ENCODE measurements at places on chromosomes 3 and 15.

DNA sequence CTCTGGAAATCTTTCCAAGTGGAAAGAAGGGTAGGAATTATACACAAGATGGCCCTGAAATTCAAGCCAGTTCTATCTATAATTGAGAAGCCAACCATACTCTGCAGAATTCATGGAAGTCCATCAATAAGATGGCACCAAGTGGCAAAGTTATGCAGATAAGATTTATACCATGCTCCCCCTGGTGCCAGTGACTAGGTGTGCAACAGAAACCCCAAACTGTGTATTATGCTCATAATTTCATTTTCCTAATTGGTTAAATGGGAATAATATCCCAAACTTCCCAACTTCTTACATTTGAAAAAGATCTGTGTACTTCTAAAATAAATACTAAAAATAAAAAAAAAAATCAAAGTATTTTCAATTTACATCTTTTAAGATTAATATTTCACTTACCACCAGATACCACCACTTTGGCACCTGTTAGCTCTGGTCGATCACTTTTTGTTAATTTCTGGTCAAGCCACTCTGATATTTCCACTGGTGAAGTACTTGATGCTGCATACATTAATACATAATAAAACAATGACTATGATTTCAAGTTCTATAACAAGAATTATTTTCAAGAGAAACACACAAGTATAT, 25.9 kb downstream of the ETFA start:
- no peak for DNase-seq

- DNase-seq, result no peak
Observed at GRCh38 chr3:69008980-69009379, 4.5 kb downstream of the EOGT start.

DNA sequence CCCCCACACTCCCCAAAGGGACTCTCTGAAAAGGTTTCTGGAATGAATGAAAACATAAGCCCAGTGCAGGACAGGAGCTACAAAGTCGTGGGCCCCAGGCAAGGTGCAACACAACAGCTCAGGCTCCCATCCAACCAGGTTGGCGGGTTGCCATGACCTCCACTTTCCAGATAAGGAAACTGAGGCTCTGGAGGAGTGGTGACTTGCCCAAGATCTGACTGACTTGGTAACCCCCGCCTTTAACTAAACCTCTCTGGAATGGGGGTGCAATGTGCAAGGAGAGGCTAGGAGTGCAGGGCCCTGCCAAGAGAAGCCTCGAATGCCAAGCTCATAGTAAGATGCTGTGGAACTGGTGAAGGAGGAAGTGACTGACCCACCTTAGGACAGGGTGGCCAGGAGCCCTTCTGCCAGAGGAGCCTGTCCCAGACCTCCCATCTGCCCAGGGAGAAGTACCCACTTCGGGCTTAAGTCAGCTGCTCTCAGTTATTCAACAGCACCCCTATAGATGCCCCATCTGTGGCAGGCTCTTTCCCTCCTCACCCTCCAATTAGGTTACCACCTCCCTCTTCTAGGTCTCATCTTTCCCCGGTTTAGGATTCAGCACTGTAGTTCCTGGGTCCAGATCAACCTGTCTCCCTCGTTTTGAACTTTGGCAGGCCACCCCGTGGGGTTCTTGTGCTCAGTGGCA, 553 bp upstream of the TNNC1 start:
- no peak for DNase-seq

GRCh38 chr3:152937234-152937633, 102.3 kb downstream of the P2RY1 start:
- DNase-seq, result no peak

DNA sequence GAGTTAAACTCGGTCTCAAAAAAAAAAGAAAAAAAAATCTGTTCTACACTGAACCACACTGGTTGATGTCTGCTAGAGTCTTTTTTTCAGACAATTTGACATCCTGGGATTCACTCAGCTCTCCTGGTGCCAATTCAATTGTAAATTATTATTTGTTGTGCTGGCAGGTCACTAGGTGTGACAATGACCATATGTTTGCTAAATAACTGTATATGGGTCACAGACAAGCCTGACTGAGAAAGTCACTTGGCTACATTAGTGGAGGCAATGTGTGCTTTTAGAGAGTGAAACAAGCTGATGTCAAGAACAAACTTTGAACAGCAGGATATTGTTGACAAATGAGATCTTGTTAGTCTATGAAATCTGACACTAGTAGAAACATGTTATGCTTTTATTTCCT, 1379.1 kb downstream of the ZPLD1 start:
- no peak for DNase-seq

DNA sequence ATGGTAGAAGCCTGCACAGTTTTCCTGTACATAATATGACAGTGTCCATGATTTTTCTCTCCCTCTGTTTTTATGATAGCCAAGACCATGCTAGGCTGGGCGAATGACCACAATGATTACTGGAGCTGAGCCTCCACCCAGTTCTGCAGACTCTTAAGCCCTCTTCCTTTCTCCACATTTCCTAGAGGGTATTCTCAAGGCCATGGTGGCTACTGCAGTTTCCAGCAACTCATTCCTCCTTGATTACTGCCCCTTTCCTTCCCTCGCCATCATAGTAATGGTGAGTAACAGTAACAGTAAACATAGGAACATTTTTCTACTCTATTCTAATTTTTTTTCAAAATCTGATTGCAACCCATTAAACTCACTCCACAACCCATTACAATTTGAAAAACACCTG, 20.2 kb downstream of the TNIK start:
- DNase-seq, result no peak

GRCh38 chr15:83930392-83931212, 276.7 kb downstream of the ADAMTSL3 start:
- DNase-seq, result no peak

DNA sequence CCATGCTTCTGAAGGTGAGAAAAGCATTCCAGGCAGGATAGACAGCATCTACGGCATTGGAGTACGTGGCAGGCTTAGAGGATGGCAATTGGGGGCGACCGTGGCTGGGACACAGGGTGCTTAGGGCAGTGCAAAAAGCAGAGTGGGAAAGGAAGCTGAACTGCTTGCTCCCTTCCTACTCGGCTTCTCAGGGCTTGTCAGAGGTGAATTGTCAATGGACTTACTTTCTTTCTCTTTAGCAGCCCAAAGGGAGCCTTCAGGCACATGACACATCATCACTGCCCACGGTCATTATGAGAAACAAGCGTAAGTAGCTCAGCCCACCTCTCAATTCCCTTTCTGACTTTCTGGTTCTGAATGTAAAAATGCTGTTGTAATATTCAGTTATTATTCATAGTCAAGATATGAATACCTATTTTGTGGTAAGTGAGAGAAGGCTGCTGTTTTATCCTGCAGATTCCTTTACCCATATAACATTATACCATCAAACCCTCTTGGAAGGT, 84.3 kb downstream of the KLHL25 start:
- no peak for DNase-seq

GRCh38 chr3:62667714-62668113, 207.5 kb downstream of the CADPS start:
- no peak for DNase-seq

GRCh38 chr3:149119466-149119865, 10.0 kb upstream of the HPS3 start:
- no peak for DNase-seq

GRCh38 chr3:116280130-116280740, 165.1 kb downstream of the LSAMP start:
- no peak for DNase-seq

DNA sequence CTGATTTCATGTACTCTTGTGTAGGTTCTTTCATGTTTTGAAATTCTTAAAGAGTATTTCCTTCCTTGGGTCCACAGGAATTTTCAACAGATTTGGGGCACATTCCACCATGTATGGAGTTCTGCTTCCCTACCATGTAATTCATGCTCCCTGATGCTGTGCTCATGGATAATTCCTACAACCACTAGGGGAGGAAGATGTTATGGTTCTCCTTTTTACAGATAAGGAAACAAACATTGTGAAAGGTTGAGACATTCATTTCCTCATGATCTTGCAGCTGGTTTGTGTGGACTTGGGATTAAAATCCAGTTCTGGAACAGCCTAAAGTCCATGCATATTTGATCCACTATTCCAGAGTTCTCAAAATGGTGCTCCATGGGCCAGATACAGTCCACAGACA, 174.9 kb upstream of the FRMD4B start:
- no peak for DNase-seq

DNA sequence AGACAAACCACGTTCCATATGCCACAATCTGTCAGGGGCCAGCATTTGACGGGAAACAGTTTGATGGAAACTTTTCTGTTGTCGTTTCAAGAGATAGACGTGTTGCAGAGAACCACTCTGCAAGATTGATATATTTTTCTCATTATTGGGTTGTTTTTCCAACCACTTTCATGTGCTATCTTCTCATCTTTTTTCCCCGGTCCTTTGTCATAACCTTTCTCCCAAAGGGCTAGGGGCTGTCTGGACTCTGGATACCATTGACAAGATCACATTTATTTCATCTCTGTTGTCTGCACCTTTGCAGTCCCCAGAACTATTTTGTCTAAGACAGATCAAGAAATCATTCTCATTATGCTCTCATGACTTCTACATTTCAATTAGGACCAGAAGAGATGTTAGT, 57.6 kb upstream of the SLC25A26 start:
- DNase-seq, result no peak

Data from activated gamma-delta T cell treated with Interleukin-2 at 50 U/mL for 16 hours (primary cell).